ENCODE measurements at places on chromosomes 2 and 18.

DNA sequence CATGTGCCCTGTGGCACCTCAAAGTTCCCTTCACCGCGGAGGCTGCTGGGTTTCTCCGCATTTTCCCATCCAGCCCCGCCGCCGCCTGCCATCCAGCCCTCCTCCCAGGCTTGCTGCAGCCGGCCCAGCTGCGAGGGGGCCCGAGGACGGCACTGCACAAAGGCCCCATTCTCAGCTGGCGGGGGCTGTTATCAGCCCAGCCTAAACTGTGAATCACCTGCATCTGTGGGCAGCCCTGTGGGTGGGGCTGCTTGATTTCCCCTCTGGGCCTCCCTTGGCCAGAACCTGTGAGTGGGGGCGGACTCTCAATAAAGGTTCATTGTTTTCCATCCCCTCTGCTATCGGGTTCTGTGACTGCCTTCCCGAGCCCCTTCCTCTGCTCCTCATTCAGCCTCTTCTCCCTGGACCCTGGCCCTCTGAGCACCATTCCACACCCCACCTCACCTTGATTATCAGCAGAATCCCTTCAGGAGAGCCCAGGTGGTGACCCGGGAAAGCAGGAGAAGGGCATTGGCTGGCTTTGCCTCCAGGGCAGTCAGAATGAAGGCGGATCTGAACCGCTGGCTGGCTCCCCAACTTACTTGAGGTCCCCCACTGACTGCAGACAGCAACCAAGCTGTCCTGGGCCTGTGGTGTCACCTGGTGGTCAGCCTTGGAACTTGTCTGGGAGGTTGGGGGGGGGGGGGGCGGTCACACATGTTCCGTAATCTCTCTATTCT is 204.5 kb downstream of the ZFP36L2 start:
- no peak for DNase-seq

GRCh38 chr2:216057688-216058193 is 23.9 kb downstream of the PECR start:
- DNase-seq, result peak; percentile 71

DNA sequence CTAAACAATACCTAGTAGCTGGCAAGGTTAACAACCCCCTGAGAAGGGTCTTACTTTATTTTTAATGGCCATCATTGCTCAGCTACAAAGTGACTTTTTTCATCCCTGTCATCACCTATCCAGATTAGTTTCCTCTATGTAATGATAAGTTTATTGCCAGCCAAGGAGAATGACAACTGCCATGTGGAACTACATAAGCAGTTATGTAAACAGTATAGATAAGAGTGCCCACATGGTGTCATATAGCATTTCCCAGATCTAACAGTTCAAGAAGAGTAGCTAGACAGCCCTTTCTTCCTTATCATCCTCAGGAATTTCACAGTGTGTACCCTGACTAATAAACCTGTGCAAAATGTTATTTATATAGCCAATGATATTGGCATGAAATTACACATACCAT is 240.2 kb upstream of the PIK3C3 start:
- DNase-seq, result no peak

- DNase-seq, result no peak
These were observed 168.4 kb downstream of the ZFP36L2 start for GRCh38 chr2:43057742-43058725.

DNA sequence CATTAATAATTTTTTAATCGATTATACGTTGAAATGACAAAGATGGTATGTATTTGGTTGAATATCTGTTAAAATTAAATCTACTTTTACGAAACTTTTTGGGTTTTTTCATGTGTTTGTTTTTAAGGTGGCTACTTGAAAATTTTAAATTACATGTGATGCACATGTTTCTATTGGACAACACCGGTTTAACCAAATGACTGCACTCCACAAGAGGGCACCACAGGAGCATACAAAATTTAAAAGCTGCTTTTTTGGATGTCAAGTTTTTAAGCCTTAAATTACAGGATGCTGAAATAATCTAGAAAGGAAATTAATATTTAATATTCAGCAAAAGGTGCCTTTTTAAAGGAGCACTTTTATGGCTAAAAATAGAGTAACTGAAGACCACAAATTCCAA is 98.7 kb downstream of the ACVR1 start:
- DNase-seq, result peak; percentile 62

DNA sequence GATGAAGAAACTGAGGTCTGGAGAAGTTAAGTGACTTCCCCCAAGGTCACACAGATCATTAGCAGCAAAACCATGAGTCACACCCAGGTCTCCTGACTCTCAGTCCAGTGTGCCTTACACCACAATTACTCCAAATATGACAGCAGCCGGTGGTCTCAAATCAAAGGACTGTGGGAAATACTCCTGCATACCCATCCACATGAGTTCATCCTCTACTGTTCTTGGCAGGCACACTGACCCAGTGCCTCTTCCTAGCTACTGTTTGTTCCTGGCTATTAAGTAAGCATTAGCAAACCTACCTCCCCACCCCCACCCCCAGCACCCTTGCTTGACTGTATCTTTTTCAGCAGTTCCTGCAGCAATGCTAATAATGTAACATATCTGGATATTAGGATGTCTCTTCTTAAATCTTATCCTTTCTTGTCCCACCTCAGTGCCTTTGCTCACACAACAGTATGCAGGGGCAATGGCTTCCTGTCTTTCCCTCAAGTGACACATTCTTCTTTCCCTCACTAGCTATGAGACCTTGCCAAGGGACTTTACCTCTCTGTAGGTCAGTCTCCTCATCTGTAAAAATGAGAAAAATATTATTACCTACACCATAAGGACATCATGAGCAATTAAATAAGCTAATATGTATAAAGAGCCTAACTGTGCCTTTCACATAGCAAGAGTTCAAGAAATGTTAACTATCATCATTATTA is 46.2 kb downstream of the FAM98A start:
- no peak for DNase-seq

GRCh38 chr2:66862885-66863650 is 428.1 kb downstream of the MEIS1 start:
- peak; percentile 73 for DNase-seq

All from GM03348 (cell line).